GM13976 (cell line): ENCODE measurements at places on chromosomes 5 and 9.

DNA sequence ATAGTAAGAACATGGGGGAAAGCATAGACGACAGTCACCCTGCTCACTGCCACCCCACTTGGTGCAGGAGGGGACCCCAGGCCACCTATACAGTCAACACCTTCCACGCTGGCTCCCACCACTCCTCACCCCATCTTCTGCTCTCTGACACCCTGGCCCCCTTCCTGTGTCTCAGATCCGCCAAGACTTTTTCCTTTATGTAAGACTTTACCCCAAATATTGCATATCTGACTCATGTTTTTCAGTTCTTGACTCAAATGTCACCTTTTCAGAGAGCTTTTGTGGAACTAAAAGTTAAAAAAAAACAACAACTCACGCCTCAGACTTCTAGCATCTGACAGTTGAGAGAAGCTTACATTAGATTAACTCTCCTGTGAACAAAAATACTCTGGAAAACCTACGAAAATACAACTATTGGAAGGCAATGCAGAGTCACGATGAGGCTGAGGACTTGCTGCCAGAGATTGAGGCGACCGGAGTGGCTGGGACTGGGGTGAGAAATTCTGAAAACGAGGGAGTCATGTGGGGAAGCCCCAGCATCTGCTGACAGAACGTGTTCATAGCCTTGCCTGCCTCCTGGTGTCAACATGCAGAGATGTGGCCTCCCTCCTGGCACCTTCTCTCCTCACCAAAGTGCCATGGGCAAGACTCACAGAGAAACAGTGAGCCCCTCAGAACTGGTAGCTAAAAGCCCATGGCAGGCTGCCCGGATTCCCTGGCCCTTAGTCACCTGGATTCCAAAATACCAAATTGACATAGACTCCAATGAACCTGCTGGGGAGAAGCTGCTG is 22.4 kb upstream of the FCN2 start:
- DNase-seq: peak; percentile 78

DNA sequence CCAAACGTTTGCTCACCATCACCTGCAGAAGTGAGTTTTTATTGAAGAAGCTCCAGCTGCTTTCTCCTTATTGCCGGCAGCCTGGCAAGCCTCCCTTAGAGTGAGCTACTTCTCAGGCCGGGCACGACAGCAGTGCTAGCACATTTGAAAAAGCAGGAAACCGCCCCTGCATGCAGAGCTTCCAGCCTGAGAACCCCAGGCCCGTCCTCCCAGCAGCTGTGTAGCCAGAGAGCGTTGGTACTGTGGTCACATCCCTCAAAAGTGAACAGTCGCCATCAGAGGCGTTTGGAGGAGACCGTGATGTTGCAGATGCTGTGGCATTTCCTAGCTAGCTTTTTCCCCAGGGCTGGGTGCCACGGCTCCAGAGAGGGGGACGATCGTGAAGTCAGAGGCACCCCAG is 23.5 kb downstream of the SLC25A25 start:
- no peak for DNase-seq

GRCh38 chr5:126138281-126138931 is 284.8 kb upstream of the GRAMD2B start:
- DNase-seq: no peak

- no peak for DNase-seq
Measured at GRCh38 chr9:137820161-137820855, 57.3 kb upstream of the CACNA1B start.

DNA sequence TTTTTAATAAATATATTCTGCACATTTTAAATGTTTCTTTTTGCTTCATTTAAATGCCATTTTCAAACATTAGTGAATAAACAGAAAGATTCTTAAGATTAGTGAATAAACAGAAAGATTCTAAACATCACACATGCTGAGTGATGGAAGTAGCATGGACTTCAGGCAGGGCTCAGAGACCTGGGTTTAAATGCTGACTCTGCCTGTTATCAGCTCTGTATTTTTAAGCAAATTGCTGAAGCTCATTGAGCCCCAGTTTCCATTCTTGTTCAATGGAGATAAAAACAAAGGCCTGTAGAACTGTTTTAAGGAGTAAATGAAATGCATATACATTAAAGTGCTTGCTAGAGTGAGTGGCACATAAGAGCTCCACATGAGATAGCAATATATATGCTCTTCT is 8.1 kb upstream of the LVRN start:
- no peak for DNase-seq

DNA sequence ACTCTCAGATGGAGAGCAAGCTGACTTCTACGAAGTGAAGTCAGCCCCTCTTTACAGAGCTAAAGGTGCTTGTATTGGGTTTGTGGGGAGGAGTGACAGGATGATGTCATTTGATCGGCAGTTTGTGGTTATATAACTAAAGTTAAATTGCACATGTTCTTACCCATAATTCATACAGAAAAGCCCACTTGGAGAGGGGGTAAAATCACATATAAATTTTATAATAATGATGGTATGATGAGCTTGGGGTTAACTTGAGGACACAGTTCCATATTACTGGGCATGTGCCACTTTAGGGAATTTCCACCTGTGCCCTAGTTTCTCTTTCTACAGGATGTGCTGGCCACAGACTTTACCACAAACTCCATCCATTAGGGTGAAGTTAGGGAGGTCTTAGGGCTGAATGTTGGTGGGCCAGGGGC is 1178.6 kb upstream of the CDH9 start:
- DNase-seq: no peak

DNA sequence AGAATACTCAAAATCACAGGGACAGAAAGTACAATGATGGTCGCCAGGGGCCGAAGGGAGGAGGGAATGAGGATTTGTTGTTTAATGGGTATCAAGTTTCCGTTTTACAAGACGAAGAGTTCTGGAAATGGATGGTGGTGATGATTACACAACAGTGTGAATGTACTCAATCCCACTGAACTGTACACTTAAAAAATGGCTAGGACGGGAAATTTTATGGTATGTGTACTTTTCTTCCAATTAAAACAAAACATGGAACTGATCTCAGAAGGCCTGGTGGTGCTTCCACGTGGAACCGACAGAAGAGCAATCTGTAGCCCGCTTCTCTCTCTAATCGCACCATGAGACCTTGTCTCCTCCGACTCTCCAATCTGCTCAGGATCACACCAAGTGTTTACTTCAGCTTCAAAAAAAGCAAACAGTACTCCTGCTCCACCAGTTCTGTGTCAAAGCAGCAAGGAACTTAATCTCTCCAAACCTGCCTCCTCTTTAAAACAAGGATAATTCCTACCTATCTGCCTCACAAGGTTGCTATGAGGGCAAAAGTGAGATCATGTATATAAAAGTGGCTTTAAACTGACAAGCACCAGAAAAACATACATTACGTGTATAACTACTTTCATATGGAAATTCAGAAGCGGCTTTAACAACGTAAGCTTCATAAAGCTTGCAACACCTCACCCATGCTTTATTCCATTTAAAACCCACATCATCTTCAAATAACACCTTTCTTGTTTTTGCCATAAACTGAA is 2.1 kb downstream of the ECPAS start:
- DNase-seq: no peak

GRCh38 chr9:91157883-91158282 is 203.8 kb downstream of the AUH start:
- no peak for DNase-seq

DNA sequence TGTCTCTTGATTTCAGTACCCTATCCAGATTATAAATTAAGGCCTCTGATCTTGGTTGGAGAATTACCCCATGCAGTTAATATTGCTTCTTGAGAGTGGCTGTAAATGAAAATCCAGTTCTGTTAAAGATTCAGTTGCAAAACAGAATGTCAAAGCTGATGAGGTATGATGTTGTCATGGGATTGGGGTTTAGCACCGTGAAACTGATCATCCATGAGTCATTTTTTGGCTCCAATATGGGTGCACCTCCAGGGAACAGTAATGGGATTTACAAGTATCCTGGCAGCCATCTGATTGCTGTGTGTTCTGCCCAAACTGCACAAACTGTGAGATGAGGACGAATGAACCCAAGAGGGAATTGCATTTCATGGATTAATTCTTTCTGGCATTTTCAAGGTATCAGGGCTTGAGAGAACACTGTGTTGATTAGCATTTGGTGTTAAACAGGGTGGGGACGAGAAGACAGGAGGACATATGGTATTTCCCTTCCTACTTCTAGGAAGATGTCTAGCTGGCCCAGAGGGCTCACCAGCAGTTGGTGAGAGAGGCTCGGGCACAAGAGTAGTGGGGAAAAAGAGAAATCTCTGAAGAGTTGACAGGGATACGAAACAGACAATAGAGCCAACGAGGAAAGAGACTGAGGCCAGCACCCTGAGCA is 214.7 kb downstream of the GAS1 start:
- DNase-seq: no peak

DNA sequence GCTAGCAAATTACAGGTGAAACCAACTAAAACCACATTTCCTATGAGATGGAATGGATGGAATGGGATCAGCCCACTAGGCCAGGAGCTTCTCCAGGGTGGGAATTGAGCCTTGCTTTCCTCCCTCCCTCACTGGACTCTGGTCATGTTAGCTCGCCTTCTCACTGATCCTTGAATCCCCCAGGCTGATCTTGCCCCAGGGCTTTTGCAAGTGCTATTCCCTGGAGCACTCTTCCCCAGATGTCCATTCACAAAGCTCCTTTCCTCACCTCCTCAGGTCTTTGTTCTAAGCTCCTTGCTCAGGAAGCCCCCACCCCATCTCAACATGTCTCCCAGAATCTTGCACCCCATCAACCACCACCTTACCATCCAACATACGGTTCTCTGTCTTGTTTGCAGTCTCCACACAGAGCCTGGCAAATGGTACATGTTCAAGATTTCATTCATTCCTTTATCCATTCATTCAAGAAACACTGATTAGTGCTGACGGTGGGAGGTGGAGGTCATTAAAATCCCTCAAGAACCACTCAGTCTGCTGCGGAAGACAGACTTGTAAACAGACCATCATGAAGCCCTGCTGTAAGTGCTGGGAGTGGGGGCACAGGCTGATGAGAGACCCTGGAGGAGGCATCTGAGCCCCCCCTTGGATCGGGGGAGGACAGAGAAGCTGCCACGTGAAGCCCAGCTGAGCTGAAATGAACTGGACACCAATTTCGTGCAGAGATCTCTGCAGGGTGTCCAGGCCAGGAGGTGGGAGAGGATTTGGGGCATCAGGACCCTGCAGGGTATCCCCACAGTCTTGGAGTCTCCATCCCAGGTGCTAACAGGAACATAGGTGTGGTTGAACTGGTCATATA is 141.7 kb downstream of the BARX1 start:
- peak; percentile 9 for DNase-seq

DNA sequence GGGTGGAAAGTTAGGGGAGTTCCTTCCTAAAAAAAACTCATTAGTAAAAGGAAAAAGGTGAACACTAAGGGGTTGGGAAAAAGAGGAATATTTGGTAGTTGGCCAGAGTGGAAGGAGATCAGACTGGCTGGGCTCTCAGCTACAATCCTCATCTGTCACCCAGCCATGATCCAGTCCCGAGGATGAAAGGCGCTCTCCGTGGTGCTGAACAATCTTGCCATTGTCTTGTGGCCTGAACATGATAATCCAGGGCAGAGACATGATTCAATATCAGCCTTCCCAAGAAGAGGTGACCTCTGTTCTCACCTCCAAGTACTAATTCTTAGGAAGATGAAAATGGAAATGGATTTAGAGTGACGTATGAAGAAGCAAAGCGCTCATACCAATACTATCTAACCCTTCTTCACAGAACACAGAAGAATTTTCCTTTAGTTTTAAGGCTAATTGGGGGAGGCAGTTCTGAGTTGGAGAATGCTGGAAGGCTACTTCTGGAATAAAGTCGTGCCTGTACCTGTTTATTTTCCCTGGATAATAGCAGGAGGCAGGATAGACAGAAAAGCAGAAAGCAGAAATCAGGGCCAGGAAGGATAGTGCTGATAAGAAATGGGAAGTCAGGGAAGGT is 36.6 kb upstream of the MYORG start:
- no peak for DNase-seq

DNA sequence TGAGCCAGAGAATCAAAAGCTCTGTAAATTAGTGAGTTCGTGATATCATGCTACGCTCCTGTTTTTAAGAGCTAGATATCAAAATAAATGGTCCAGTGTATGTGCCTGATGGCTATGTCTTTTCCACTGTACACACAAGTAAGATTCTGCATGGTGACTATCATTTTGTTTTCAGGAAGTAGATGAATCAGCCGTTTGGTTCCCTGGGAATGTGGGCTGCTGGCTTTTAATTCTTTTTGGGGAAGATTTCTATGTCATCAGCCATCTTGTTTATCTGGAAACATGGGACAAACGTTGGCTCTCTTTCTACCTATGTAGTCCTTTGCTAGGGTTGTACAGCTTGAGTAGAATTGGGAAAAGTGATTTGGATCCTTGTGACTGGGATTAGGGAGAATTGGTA is 126.7 kb downstream of the GRIA1 start:
- DNase-seq: no peak

- no peak for DNase-seq
Measured at GRCh38 chr5:154753792-154754191, 1.4 kb upstream of the LARP1 start.

- DNase-seq: no peak
Measured at GRCh38 chr5:56429110-56429561, 196.0 kb upstream of the ANKRD55 start.

- no peak for DNase-seq
Measured at GRCh38 chr9:118223111-118223510, 518.9 kb downstream of the TLR4 start.

- DNase-seq: no peak
Measured at GRCh38 chr5:83147593-83147992, 70.2 kb downstream of the XRCC4 start.

GRCh38 chr5:93611976-93612854 is 29.2 kb downstream of the NR2F1 start:
- DNase-seq: no peak

GRCh38 chr9:132970324-132971062 is 8.0 kb upstream of the GFI1B start:
- DNase-seq: no peak

- DNase-seq: no peak
Measured at GRCh38 chr5:180043377-180043776, 28.2 kb downstream of the RNF130 start.

- DNase-seq: peak; percentile 73
Measured at GRCh38 chr9:125700791-125701190, 6.2 kb downstream of the MAPKAP1 start.

- no peak for DNase-seq
Measured at GRCh38 chr5:32000731-32001130, 173.4 kb downstream of the GOLPH3 start.

DNA sequence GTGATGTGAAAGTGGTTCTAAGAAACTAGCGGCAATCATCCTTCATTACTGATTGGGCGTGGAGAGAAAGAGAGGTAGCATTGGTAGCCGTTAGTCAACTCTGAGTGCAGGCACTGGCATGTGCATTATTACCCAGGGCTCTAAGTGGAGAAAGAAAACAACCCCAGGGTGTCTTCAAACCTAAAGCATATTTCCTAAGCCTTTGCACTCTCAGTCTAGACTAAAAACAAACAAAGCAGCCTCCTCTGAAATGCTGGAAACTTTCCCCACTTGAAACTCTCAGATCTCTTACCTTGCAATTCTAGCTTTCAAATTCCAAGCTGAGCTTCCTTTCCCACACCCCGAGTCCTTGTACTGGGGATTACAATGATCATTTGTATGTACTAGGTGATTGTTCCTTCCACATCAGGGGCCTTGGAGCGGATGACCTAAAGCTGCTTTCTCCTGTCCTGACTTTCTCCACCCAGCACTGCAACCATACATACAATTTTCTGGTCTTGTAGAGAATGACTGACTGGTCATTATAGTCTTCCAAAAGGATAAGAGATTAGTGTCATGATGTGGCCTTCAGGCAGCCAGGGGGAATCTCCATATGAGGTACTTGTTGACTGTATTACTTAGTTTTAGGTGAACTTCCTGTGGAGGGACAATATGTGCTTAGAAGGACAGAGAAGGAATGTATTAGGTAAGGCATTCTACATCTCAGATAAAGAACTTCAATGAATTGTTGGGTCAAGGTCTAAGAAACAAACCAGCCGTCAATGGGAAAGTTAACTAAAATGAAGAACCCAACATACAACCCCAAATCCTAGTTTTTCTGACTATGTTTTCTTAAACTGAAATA is 98.3 kb upstream of the CDKN2B start:
- DNase-seq: no peak
